ENCODE measurements at places on chromosomes 13 and 19. TPM values are rescaled to one million over a fixed set of nuclear protein-coding genes. Genes with fewer than 3 reads are reported as not detected.

GRCh38 chr13:28583651-28584091 is 75.3 kb upstream of the POMP start:
- no peaks in the 10 kb centered on the region for H3K27me3 ChIP-seq
- no peaks in the 10 kb centered on the region for H3K4me1 ChIP-seq
- H3K4me3 ChIP-seq, result no peak overlapping the region

Gene DCT
- not detected for total RNA-seq

Gene ZNF296
- 4.7 TPM for total RNA-seq

Gene GTPBP3
- total RNA-seq, result 88.1 TPM

DNA sequence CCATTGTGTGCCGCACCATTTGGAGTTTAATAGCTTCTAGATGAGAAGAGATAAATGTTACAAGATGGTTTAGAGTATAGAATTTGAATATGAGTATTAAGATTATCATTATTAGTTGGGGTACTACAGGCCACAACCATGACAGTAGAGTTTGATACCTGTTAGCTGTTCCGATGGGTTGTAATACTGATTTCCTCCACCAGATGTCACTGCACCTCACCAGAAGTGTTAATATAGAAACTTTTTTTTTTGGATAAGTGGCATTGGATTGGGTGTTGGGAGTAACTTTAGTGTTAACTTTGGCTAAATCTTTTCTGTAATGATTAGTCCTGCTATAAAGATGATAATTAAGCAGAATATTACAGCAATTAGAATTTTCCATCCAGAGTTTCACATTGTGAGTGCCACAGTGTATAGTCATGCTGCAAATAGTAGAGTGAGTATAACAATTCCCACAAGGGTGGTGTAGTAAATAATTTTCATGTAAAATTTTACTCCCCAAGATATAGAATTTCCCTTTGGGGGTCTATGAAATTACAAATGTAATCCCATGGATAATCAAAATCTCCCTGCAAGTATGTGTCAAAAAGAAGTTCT is 56.3 kb downstream of the PSG3 start:
- no peaks in the 10 kb centered on the region for H3K4me1 ChIP-seq
- H3K27ac ChIP-seq, result no peak overlapping the region
- no peaks in the 10 kb centered on the region for H3K27me3 ChIP-seq
- DNase-seq, result peak; percentile 76

Gene STRN4
- total RNA-seq, result 37.5 TPM

DNA sequence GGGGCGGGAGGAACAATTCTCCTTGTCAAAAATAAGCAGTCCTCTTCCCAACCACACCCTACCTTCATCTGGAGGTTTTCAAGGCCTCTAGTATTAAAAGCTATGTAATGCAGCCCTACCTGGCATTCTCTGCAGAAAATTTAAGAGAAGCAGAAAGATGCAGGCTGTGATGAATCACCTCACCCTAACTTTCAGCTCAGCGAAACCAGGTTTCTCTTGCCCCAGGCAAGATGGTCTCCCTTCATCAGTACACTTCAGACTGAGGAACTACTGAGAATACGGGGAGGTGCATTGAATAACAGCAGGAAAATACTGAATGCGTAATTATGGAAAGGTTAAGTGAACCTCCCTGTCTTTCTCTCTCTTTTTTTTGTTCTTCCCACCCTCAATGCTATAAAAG is 437.6 kb upstream of the KLF12 start:
- no peak for DNase-seq
- no peaks in the 10 kb centered on the region for H3K27me3 ChIP-seq
- no peaks in the 10 kb centered on the region for H3K36me3 ChIP-seq
- H3K4me1 ChIP-seq, result no peaks in the 10 kb centered on the region
- no peak overlapping the region for H3K27ac ChIP-seq
- H3K4me3 ChIP-seq, result no peak overlapping the region
